Cortex of kidney (tissue), 1 donor: ENCODE measurements at places on chromosomes 16 and 17.

- no peak for DNase-seq
Observed at GRCh38 chr17:6894206-6894528, 62.6 kb upstream of the TEKT1 start.

GRCh38 chr16:75351183-75351582, 82.1 kb downstream of the CFDP1 start:
- DNase-seq = no peak

DNA sequence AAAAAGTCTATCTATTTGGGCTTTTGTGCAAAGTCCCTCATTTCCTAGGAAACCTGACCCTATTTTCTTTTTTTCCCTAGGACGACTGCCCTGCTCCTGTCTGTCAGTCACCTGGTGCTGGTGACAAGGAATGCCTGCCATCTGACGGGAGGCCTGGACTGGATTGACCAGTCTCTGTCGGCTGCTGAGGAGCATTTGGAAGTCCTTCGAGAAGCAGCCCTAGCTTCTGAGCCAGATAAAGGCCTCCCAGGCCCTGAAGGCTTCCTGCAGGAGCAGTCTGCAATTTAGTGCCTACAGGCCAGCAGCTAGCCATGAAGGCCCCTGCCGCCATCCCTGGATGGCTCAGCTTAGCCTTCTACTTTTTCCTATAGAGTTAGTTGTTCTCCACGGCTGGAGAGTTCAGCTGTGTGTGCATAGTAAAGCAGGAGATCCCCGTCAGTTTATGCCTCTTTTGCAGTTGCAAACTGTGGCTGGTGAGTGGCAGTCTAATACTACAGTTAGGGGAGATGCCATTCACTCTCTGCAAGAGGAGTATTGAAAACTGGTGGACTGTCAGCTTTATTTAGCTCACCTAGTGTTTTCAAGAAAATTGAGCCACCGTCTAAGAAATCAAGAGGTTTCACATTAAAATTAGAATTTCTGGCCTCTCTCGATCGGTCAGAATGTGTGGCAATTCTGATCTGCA, 12.9 kb downstream of the TMEM98 start:
- no peak for DNase-seq

GRCh38 chr16:8943966-8944759, 19.5 kb downstream of the USP7 start:
- no peak for DNase-seq

DNA sequence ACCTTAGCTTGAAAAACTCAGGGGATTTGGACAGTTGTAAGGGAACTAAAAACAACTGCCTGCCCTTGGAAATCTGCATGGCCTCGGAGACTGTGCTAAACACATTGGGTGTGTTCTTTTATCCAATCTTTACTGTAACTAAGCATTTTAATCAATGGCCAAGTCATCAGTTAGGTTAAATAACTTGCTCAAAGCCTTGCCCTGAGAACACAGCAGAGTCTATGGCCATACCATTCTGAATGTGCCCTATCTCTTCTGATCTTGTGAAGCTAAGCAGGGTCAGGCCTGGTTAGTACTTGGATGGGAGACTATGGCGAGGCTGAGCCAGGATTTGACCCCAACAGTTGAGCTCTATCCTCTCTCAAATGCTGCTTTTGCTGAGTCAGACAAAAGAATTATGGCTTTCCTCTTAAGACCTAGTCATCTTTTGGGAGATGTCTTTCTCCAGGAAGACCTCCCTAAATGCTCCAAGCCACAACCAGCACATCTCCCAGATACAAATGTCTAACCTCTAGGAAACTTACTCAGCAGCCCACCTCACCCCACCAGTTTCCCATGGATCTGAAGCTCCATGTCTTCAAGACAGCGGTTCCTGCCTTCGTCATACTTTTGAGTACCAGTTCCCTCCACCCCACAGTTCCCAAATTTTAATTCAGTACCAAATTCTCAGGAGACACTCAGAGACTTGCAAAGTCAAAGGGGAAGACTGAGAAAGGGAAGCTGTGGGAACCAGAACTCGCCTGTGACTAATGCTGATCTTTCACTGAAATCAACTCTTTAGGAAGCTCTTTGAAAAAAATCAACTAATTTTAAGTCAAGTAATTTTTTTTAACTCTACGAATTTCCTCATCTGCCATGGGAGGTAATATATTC, 336.1 kb downstream of the MAF start:
- no peak for DNase-seq

DNA sequence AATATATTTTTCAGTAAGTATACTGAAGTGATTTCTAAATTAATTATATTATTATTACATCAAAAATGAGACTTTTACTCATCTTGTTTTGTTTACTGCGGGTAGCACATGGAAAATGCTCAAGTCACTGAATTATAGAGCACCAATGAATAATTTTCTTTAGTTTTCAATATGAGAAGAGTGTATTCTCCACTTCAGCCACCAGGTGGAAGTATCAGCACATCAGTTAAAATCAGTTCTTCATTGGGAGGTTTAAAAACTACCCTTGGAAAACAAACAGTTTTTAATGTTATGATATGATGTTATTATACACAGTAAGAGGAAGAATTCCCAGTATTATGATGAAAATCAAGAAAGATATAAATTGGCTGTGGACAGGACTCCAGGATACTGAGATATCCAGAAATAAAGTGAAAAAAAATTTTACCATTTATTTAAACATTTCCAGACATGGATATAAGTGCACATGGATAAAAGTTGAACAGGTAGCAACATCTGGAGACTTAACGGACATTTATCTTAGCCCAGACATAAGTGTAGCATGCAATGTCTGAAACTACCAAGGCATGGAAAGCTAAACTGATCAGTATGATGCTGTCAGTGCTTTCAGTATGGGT, 467.3 kb downstream of the KCNJ2 start:
- no peak for DNase-seq

DNA sequence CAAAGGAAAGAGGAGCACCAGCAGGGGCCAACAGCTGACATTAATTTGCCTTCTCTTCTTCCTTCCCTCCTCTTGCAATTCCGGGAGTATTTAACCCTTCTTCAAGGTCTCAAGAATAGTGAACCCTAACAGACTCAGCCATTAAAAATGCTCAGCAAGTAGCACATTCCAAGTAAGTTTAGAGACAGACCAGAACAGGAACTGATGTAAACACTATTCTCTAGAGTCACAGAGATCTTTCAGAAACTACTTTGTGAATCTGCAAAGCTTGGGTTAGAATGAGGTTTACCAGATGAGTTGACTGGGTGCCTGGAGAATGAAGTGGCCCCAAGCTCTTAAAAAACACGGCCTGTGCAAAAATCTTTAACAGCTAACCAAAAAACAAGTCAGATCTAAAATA, 50.9 kb downstream of the TEX2 start:
- DNase-seq = no peak

- DNase-seq = no peak
Observed at GRCh38 chr17:82961366-82962162, 117.8 kb upstream of the METRNL start.

DNA sequence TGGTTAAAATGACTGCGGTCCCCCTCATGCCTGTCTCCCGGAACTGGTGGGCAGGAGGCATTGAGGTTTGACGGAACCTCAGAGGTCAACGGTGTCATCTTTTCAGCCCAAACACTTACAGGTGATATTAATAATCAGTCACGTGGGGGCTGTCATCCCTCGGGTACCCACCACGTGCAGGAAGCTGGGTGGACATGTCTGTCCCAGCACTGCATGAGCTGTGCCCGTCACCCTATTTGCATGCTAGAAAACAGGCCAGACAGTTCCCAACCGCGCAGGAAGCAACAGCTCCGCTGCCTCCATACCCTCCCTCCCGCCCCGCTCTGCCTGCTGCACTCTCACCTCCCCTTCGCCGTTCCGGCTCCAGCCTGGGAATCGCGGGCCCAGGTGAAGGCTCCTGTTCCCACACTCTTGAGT, 1.4 kb downstream of the SYNGR3 start:
- no peak for DNase-seq

DNA sequence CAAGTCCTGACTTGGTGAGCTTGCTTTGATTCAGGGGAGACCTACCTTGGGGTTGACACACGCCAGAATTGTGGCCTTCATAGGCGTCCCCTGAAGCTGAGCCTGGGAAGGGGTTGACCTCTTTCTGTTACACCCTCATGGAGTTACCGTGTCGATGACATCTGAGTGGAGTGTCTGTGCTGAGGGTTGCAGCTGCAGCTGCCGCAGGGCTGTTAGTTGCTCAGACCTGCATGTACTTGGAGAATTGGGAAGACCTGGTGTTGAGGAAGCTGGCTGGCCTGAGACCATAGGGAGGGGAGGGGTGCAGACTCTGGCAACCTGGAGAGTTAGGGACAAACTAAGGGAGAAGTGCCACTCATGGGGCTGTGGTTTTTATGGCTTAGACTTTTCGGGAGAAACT, 9.6 kb downstream of the GSE1 start:
- no peak for DNase-seq

- DNase-seq = no peak
Observed at GRCh38 chr16:28000314-28001169, 63.0 kb downstream of the GSG1L start.

GRCh38 chr17:82638183-82638773, 10.0 kb downstream of the WDR45B start:
- DNase-seq = no peak

GRCh38 chr17:75827308-75828075, 16.7 kb downstream of the UNC13D start:
- no peak for DNase-seq

DNA sequence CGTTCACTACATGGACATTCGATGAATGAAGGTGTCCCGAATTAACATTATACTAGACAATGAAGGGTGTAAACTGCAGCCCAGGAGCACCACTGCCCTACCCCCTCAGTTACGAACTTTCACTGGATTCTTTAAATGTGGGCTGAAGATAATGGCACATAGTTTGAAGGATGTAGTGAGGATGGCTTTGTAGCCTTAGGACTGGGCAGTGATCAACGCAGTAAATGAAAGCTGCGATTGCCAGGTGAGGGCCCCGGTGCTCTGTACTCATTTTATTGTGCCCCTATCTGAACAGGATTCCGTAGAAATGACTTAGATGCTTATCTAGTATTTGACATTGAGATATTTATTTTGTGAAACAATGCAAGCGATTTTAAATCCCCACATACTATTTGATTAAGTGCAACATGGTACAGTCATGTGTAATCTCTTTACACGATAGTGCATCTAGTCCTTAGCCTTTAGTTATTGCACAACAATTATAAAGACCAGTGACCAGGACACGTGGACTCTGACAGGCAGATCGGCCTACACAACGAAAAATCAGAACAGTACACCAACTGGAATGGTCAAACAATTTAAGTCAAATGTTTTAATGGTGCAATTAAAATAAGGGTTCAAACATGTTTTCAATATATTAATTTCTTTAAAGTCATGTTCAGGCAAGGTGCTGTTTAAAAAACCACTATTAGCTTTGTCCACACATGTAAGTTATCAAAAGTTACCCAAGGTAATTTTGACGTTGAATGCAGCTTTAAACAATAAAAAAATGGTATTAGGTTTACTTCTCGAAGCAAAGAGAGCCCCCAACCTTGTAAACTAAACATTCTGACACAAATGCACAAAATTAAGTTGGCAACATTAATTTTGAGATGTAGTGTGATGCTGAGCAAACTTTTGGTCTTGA, 17.4 kb upstream of the ERN1 start:
- DNase-seq = no peak

- DNase-seq = no peak
Observed at GRCh38 chr16:21167360-21167759, 8.9 kb downstream of the LDAF1 start.

GRCh38 chr17:59863616-59864015, 29.1 kb downstream of the TUBD1 start:
- DNase-seq = no peak

- DNase-seq = no peak
Observed at GRCh38 chr17:44005527-44006271, 1.3 kb downstream of the NAGS start.

DNA sequence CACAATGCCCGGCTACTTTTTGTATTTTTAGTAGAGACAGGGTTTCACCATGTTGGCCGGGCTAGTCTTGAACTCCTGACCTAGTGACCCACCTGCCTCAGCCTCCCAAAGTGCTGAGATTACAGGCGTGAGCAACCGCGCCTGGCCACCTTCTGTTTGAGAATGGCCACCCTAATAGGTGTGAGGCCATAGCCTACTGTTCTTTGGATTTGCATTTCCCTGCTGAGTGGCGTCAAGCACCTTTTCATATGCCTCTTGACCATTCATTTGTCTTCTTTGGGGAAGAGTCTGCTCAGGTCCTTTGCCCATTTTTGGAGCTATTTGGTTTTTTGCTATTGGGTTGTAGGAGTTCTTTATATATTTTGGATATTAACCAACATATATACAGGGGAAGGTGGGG, 276.7 kb downstream of the PARN start:
- DNase-seq = no peak

DNA sequence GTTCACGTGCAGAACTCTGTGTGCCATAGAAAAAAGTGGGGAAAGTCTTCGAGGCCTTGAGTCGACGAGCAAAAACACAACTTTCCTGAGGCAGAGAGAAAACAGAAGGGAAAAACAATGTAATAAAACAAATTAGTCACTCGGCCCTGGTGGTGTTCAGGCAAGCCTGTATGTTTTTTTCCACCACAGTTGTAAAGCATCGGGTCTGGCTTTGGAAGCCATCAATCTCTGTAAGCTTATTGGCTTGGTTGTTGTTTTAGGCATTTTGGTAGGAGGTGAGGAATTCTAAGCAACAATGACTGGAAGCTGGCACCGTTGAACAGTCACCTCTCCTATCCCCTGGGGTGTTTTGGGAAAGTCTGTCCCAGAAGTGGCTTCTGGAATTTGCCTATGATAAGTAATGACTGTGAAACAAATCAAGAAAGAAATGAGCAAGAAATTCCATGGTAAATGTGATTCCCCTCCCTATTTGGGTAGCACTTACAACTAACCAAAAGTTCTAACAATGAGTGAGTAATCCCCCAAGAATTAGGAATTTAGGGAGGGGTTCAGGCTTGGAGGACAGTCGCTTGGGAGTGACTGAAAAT, 2.8 kb downstream of the CDH13 start:
- no peak for DNase-seq

- DNase-seq = no peak
Observed at GRCh38 chr16:50818380-50818779, 76.5 kb downstream of the CYLD start.

- DNase-seq = no peak
Observed at GRCh38 chr16:31010585-31011325, at the start of gene STX1B. Gene STX1B (minus strand): TSS chr16:31010638. CDS start chr16:31010396, 242 bp downstream.

GRCh38 chr16:66901626-66902025, 17.1 kb downstream of the CDH16 start:
- no peak for DNase-seq

- no peak for DNase-seq
Observed at GRCh38 chr16:73054813-73055482, 7.0 kb upstream of the ZFHX3 start.

GRCh38 chr16:30901201-30902028, 5.0 kb downstream of the CTF1 start:
- no peak for DNase-seq

DNA sequence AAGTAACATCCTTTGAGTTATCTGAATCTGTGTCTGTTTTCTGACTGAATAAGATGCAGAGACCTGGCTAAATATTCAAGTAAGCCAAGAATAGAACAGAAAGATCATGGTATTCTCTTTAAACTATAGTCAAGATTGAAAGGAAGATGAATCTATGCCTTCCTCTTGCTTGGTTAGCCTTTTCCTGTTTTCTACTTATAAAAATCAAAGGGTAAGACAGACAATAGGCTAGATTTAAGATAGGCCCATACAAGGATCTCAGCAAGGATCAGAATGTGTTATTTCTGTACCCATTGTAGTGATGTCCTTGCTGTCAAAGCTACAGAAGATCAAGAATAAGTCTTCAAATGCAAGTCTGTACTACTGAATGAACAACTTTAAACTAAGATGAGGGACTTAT, 7.0 kb upstream of the CDR2 start:
- no peak for DNase-seq

GRCh38 chr17:8162233-8162996, at the start of gene VAMP2:
Gene VAMP2 (minus strand): TSS chr17:8162948. CDS start chr17:8162879, 69 bp downstream.
- DNase-seq = no peak

GRCh38 chr17:41678907-41679739, 9.6 kb upstream of the EIF1 start:
- no peak for DNase-seq
